ENCODE measurements at places on chromosomes 16 and 17.

DNA sequence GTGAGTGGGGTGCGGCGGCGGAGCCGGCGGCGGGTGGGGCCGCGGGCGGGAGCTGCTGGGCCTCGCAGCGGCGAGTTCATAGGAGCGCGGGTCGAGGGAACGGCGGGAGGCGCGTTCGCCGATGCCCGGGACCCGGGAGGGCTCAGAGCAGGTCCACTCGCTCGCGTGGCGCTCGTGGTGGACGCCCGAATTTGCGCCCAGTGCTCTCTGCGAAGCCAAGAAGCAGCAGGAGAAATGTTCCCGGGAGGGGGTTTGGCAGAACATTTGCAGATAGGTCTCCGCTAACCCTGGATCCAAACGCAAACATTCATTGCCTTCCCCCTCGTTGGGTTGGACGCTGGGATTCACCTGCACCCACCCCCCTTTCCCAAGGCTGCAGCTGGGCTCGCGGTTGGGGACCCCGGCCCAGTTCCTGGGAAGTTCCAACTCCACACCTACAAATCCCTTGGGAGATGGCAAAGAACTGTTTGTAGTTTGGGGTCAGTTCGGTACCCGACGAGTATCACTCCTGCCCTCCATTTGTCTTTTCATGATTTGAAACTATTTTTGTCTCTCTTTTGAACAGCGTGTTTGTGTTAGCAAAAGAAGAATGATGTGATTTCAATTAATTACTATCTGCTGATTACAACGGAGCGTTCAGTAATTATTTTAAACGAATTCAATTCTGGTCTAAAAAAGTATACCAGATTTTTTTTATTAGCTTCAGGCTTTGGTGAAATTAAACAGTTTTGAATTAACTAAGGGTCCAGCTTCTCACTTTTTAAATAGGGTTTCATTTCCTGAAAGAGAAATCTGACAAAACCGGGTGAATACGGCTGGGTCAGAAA, 2.3 kb downstream of the NTN1 start:
- DNase-seq, result no peak

DNA sequence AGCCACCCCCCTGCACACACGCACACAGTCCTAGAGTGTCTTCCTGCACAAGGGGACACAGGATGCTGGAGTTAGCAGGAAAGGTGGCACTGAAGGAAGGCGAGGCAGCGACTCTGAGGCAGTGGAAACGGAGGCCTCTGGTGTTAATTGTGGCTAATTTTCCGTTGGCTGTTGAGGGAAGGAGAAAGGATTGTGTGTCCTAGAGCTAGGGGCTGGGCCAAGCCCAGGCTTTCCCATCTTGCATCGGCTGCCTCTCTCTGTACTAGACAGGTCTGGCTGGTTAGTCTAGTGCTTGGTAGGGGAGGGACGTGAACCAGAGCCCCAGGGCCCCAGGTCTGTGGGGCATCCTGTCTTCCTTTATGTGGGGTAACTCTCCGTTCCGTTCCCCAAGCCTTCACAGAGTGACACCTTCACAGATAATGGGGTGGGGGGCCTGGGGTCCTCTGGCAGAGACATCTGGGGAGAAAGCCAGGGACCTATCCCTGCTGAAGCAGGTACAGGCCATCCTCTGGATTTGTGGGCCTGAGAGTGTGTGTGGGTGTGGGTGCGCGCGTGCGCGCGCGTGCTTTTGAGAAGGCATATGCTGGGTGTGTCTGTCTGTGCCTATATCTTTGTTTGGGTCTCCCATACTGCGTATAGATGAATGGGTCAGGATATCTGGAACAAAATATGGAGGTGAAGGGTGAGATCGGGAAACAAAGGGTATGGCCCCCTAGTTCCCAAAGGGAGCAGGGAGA, at the start of gene CHD3:
Gene CHD3, plus strand, starts transcription at position 606 of the 737 bp plus-strand sequence. CDS start 212 bp downstream, outside the sequence.
- DNase-seq, result no peak

DNA sequence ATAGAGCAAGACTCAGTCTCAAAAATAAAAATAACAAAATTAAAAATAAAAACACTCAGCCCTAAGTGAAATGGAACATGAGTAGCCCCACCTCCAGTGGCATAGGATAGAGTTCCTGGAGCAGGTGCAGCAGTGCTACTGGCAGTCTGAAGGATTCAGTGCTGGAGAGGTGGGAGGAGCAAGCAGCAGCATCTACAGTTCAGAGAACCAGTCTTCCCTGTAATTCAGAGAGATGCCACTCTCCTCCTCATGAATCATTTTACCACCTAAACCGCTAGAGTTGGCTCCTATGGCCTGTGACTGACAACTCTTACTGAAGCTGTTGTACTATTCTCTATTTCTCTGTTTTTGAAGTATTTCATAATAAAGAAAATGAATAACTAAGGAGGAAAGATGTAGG, 56.0 kb upstream of the SMURF2 start:
- DNase-seq, result no peak

DNA sequence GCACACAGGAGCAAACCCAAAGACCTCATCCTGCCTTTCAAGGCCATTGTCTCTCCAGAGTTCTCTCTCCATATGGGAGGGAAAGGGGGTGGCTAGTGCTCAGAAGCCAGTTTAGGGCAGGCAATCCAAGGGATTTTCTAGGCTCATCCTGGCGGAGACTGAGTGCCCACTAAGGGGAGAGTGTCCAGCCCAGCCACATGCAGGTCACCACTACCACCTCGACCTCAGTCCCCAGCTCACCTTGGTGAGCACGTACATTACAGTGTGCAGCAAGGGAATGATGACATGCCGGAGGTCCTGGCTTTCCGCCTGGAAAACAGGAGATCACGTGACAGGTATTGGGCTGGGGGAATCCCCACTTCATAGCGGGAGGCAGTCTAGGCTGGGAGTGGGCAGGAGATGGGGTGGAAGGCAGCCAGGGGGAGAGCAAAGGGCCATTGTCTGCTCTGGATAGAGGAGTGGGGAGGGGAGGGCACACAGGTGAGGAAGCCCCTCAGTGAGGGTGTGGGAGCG, 29.9 kb downstream of the PIK3R6 start:
- DNase-seq, result peak; percentile 31
